ENCODE measurements at places on chromosomes 5 and 9.

DNA sequence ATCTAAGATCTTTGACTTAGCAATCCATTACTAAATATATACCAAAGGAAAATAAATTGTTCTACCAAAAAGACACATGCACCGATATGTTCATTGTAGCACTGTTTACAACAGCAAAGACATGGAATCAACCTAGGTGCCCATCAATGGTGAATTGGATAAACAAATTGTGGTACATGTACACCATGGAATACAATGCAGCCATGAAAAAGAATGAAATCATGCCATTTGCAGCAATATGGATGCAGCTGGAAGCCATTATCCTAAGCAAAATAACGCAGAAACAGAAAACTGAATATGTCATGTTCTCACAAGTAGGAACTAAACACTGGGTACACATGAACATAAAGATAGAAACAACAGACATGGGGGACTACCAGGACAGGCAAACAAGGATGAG, 589.5 kb downstream of the IRX1 start:
- no peak for DNase-seq

DNA sequence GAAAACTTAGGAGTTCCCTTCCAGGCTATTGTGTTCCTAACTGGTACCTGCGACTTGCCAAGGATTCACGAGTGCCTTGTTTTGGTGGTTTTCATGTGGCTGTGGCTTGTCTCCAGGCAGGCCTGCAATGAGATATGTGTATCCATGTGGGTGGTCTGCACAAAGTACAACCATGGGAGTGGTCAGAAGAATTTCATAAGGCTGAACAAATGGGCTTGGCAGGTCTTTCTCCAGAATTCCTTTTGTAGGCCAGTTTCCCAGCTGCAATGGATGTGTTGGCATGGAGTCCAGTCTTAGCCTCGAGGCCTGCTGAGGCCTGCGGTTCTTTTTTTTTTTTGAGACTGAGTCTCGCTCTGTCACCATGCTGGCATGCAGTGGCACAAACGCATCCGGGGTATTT, 28.8 kb upstream of the MELK start:
- no peak for DNase-seq

DNA sequence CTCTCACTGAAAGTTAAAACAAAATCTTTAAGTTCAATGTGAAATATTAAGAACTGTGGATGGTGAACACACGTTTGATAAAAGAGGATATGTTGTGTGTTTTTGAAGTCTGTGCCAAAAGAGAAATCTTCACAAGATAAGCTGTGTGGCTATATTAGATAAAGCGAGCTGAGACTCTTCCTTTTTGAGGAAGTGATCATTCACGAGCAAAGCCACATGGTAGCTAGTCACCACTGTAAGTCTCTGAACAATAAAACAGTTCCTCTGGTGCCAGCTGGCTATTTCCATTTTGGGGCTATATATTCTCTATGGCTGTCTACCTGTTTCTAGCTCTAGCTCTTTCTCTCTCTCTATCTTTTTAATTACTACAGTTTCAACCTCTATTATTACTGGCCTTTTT, 1849.2 kb upstream of the C9orf72 start:
- no peak for DNase-seq

GRCh38 chr9:110935829-110936228, 102.4 kb downstream of the LPAR1 start:
- DNase-seq: no peak

DNA sequence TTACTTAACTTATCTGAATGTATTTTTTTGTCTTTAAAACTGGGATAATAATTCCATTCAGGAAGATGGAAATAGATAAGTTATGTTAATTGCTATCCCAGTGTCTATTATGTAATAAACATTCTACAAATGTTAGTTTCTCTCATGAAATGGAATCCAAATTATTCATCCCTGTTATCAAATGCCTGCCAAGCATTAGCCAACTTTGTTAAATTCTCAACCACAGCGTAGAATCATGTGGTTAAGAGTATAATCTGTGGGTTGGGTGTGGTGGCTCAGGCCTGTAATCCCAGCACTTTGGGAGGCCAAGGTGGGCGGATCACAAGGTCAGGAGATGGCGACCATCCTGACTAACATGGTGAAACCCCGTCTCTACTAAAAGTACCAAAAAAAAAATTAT, 912.9 kb upstream of the SEMA6A start:
- DNase-seq: no peak

GRCh38 chr9:85404911-85405565, 336.7 kb downstream of the AGTPBP1 start:
- no peak for DNase-seq

GRCh38 chr5:110844251-110844650, 105.4 kb downstream of the SLC25A46 start:
- no peak for DNase-seq

- DNase-seq: no peak
Observed at GRCh38 chr5:154620411-154620810, 134.8 kb upstream of the LARP1 start.

DNA sequence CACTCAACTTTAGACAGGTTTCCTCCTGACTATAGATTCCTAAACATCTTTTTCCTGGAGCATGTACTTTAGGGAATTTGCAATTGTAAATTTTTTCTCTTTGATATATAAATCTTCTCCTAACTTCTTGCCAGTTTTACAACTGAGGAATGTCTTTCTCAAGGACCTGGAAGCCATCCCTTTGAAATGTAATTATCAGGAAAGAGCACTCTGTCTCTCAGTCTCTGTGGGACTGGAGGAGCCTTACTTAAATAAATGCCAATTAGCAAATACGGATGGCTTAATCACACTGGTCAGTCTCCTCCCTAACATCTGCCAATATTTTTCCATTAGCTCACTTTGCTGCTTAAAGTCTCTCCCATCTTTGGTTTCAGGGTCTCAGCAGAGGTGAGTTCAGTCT, 344.3 kb upstream of the ARRDC3 start:
- no peak for DNase-seq

GRCh38 chr5:174376726-174377373, 331.3 kb downstream of the NSG2 start:
- DNase-seq: no peak

DNA sequence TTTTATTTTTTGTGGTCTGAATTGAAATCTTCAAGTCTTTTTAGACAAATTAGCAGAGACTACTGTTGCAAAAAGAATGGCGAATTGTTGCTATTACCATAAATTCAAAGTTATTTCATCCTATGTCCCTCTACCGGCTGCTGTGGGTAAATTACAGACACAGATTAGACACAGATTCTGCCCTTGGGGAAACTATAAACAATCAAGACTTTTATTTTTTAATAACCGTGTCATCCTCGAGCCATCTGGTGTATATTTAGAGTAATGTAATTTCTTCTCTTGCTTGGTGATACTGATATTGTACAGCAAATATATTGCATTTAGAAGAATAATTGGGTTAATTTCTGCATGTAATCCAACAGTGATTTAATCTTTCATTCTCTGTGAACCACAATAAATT, 228.0 kb upstream of the ADAMTSL1 start:
- no peak for DNase-seq

- no peak for DNase-seq
Observed at GRCh38 chr5:157778121-157778805, 34.8 kb downstream of the LSM11 start.

GRCh38 chr5:153237671-153238332, 252.7 kb upstream of the GRIA1 start:
- DNase-seq: no peak

DNA sequence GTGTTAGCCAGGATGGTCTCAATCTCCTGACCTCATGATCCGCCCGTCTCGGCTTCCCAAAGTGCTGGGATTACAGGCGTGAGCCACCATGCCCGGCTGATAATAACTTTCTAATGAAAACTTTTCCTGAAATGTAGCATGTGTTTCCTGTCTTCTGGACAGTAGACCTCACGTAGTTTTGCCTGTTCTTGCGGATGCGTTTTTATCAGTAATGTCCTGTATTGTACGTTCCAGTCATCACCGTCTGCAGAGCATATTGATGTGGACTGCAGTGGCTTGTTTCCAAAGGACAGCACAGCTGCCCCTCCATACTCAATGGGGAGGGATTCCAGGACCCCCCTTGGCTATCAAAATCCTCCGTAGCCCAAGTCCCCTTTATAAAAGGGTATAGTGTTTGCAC, 12.8 kb downstream of the EXOC3 start:
- no peak for DNase-seq

DNA sequence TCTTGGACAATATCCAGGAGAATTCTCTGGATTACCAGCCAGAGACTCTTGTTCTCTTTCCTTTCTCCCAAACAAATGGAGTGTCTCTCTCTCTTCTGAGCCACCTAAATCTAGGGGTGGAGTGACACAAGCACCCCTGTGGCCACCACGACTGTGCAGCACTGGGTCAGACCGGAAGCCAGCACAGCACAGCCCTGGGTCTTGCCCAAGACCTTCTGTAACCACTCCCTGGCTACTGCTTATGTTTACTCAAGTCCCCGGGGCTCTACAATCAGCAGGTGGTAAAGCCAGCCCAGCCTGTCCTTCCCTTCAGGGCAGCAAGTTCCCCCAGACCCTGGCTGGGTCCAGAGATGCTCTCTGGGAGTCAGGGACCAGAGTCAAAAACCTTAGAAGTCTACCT, 110.0 kb upstream of the TUT7 start:
- DNase-seq: no peak

DNA sequence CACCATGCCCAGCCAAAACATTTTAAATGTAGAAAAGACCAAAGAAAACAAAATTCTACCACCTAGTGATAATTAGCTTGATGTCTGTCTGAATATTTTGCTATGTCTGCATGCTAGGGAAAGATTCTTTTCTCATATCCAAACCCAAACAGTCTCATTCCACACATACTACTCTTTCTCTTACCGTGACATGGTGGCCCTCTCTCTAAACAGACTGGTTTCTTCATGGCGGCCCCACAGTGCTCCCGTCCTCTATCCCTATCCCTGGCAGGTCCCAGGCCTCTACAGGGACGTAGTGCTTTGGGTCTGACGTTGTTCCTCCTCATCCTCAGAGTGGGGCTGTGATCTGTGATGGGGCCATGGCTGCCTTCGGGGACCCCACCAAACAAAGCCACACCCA, 8.1 kb downstream of the CORO2A start:
- no peak for DNase-seq
